Fibroblast of lung (primary cell): ENCODE measurements at places on chromosomes 4 and X.

GRCh38 chr4:65416891-65417290 lies 253.4 kb downstream of the EPHA5 start:
- peak; percentile 58 for DNase-seq

- DNase-seq = no peak
Measured at GRCh38 chrX:135410861-135411627, 10.7 kb upstream of the SMIM10L2A start.

- DNase-seq = no peak
Measured at GRCh38 chr4:5447755-5448154, 260.6 kb downstream of the EVC2 start.

- DNase-seq = no peak
Measured at GRCh38 chrX:74249963-74250362, 54.0 kb upstream of the ZCCHC13 start.

- peak; percentile 8 for DNase-seq
Measured at GRCh38 chrX:119399772-119400101, 601 bp downstream of the SLC25A43 start.

GRCh38 chr4:35080799-35081198 lies 1163.5 kb downstream of the ARAP2 start:
- DNase-seq = no peak

- DNase-seq = no peak
Measured at GRCh38 chrX:132692526-132692925, 203.7 kb upstream of the MBNL3 start.

- peak; percentile 58 for DNase-seq
Measured at GRCh38 chr4:140052050-140052449, 101.9 kb downstream of the MAML3 start.

DNA sequence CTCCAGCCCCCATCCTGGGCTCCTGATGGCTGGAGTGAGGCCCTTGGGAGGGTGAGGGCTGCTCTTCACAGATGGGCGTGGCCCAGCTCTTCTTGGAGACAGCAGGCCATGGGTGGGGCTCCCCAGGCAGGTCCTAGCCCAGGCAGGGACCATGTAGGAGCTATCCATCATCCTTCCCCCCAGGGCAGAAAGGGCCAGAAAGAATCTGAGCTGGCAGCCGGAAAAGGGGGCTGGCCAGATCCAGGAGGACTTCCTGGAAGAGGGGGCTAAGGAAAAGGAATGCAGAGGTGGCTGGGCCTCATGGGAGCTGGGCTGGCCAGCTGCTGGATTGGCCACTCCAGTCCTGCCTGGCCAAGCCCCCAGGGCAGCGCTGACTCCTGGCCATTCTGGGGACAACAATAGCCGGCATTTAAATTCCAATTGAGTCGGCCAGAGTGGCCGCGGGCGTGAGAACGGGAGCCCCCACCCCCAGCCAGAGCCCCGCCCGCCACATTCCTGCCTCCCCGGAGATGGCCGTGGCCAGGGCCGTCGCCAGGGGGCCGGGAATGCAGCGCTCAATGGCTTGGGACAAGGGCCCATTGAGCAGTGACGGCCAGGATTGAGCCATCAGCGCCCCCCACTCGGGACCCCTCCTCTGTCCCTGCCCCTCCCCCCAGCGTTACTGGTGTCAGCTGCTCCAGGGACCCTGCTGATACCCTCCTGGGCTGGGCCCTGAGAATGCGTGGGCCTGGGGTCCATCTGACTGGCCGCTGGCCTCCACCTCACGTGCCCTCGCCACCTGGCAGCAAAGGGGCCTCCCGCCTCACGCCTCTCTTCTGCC lies 15.1 kb upstream of the FGFR3 start:
- no peak for DNase-seq

GRCh38 chr4:102362922-102363432 lies 17.7 kb upstream of the SLC39A8 start:
- no peak for DNase-seq

- no peak for DNase-seq
Measured at GRCh38 chrX:137166591-137166990, 132.8 kb upstream of the GPR101 start.

DNA sequence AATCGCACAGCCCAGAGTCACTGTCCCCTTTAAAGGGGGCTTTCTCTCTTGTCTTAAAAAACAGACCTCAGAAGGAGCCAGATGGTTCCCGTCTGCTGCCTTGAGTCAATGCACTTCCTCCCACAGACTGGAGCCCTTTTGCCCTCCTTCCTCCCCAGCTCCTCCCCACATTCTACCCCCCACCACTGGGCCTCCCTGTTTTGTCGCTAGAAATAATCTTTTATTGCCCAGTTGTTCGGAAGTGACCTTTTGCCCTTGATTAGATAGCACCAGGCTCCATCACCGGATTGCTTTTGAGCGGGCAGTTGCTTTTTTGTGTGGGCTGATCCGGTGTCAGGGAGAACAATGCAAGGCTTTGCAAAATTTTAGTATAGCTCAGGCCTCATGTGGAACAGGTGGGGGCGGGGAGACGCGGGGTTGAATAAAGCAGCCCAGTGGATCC lies 47.7 kb downstream of the SPRY1 start:
- peak; percentile 58 for DNase-seq

GRCh38 chr4:21827575-21827974 lies 121.0 kb downstream of the KCNIP4 start:
- DNase-seq = peak; percentile 68
